ENCODE measurements at places on chromosomes 4 and X.

DNA sequence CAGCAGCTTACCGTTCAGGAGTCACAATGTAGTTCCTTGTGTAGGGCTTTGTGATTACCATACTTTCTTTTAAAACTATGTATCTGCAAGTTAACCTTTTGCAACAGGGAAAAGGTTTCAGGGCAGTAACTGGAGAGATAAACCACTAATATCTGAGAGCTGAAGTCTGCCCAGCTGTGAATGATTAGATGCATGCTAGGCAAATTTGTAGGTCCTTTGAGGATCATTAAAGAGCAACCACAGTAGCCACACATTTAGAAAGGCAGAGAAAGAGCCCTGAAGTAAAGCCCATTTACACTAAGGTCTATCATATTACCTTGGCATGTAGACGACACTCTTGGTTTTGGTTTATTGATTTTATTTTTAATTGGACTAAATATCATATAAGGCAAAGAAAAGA, 60.0 kb downstream of the ATP8A1 start:
- no peak for DNase-seq

- DNase-seq, result no peak
These were observed 90.2 kb upstream of the FAM241A start for GRCh38 chr4:112055100-112055499.

- DNase-seq, result no peak
These were observed 6.9 kb downstream of the PDE6B start for GRCh38 chr4:632196-632790.

GRCh38 chrX:13028871-13029636, 15.4 kb downstream of the FAM9C start:
- DNase-seq, result no peak

GRCh38 chr4:178963446-178964045, 1521.3 kb upstream of the AGA start:
- DNase-seq, result no peak

DNA sequence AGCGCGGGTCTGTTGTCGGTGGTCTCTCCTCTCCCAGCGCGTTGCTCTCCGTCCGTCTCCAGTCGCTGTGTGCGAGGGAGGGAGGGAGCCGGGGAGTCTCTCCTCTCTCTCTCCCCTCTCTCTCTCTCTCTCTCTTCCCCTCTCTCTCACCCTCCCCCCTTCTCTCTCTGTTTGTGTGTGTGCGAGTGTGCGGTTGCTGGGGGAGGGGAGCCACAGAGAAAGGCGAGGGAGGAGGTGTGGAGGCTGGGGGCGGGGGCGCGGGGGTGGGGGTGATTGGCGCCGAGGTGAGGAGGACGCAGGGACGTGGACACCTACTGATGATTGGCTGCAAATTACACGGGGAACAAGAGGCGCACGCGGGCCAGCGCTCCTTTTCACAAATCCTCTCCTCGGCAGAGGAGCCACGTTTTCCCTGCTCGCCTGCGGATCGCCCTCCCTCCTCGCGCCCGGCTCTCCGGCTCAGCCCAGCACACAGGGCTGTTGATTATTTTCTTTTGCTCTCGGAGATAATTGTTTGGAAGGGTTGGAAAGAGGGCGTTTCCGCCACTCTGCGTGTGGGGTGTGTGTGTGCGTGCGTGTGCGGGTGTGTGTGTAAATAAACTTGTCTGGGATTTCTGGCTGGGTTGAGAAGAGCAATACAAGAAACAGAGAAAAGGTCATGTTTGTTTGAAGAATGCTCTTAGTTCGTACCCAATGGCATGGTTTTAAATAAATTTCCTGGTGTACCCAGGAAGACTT, at the start of gene CXXC4:
Gene CXXC4 (minus strand): TSS at position 73 of the 738 bp plus-strand sequence. CDS start 3,092 bp downstream, outside the sequence.
- peak; percentile 44 for DNase-seq

DNA sequence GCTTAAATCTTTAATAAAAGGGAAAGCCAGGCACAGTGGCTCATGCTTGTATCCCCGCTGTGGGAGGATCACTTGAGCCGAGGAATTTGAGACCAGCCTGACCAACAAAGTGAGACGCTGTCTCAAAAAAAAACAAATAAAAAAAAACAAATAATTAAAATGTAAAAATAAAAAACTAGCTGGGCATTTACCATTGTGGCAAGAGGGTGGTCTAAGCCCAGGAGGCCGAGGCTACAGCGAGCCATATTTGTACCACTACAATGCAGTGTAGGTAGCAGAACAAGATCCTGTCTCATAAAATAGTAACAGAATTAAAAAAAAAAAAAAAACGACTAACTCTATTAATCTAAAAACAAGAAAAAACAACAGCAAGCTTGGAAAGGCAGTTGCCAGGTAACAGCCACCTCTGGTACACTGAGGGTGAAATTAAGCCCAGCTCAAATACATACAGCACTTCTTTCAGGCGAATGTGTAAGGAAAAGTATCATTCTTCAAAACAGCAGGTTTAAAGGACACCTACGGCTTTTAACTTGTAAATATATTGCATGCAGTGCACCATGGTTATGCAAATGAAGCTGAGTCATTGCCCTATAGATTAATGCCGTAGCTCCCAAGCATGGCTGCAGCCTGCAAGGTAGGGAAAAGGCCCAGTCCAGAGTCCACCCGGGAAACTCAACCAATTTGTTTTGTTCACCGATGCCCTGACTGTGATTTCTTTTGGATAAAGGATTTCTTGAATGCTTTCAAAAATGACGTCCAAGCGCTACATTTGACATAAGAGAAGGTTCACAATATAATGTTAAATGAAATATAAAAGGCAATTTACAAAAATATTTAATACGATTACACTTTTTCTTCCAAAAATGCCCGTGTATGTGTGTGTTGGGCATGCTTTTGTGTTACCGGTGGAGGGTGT, 14.5 kb upstream of the TXLNG start:
- peak; percentile 19 for DNase-seq

DNA sequence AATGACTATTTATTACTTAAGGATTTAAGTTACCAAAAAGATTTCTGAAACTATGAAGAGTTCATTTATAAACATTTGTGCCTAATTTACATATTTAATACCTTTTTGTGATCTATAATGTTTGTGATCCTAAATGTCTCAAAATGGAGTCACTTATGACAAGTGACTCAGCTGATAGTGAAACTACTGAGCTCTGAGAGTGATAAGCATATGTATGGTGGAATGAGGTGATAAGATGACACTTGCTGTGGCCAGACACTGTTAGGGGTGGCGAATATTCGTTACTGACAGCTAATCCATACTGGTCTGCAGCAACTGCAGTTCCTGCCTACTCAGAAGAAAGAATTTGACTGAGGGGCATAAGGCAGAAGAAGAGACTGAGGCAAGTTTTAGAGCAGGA, 5.5 kb upstream of the NXF3 start:
- no peak for DNase-seq

GRCh38 chrX:133375615-133376340, 39.5 kb downstream of the GPC4 start:
- DNase-seq, result no peak

- no peak for DNase-seq
These were observed 275.4 kb downstream of the ARHGAP10 start for GRCh38 chr4:148007314-148007760.

DNA sequence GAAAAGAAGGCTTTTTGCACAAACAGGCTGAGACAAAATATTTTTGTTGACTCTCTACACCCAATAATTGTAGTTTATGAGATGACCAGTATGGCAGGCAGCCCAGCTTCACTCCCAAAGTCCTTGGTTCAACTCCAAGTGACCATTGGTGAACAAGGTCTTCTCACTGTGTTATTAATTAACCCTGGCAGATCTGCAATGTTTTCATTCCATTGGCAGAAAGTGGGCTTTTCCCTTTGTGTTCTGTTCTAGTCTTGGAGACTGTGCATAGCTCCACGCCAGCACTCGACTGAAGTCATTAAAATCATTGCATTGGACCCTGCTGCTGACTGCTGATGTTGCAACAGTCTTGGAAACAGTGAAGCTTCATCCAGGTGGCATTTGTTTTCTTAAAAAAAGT, 277.3 kb upstream of the HAND2 start:
- no peak for DNase-seq

DNA sequence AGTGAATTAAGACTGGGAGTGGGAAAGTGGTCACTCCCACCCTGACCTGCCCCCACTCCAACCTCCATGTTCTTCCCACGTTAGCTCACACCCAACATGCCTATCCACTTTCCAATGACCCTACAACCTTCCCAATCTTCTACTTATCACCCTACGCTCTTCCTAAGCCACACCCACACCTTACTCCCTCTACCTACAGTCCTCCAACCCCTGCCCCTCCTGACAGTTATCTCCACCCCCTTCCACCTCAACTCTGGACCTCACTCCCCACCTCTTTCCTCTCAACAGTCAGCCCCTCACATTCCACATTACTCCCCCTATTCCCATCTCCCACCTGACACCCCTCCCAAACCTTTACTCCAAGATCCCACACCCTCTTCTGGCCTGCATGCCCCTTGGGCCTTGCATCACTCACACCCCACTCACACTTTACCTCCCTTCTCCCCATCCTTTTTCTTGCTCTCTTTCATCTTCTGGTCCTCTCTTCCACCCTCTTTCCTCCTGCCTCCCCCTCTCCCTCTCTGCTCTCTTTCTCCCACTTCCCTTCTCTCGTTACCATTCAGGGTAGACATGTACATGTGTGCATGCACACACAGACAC, 6.9 kb downstream of the NALF2 start:
- DNase-seq, result no peak

DNA sequence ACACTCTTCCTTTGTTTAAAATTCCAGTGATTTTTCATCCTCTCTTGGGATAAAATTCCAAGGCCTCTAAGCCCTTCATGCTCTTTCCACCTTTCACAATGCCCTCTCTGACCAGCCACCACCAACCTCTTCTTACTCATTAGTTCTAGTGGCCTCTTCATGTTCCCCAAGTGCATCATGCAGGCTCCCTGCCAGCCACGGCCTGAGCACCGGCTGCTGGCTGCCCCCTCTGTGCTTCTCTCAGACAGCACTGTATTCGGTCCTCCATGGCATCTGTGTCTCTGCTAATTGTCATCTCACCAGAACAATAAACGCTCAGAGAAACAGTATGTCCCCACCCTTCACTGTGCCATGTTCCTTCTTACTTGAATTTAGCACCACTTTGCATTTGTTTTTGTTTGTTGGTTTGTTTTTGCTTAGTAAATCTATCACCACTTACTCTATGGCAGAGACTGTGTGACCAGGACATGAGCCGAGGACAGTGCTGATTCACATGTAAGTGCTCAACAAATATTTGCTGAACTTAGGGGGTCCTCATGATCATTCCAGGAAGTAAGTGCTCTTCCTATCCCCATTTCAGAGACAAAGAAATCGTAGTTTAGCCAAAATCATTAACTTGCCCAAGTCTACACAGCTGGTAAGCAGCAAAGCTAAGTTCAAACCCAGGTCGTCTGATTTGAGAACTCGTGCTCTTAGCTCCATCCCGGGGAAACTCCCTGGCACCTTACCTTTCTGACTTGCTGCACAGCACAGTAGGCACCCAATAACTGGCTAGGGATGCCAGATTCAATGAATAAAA, 77.1 kb upstream of the UCP1 start:
- no peak for DNase-seq

DNA sequence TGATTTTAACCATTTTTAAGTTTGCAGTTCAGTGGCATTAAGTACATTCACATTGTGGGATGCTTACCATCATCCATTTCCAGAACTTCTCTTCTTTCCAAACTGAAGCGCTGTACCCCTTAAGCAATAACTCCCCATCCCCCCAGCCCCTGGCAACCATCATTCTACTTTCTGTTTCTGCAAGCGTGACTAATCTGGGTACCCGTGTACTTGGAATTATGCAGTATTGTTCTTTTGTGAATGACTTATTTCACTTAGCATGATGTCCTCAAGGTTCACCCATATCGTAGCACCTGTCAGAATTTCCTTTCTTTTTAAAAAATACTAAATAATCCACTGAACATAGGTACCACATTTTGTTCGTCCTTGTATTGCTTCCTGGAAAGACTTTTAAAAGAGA, 32.9 kb downstream of the USP9X start:
- peak; percentile 65 for DNase-seq

DNA sequence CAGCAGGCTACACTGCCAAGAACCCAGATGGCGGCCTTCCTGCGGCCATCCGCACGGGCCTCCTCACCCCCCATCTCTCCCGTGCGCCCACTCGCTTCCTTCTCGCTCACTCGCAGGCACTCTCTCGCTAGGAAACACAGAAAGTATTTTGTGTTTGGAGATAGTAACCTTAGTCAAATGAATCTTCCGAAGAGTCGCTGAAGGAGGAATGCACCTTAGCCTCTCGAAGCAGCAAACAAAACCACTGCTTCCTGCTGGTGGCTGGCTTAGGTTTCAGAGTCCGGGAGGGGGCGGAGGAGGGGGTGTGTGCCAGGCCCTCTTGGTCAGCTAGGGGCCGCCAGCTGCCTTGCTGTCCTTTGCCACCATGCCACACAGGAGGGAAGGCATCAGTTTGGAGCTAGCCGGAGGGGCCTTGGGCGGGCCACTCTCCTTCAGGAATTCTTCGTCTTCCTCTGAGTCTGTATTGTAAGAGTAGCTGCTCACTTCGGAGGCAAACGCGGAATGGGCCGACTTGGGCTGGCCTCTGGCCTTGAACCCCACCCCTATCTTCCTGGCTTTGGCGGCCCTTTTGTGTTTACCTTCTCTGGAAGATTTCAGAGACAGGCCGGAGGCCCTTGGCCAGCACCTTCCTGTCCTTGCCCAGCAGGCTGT, 73.2 kb upstream of the UCP1 start:
- no peak for DNase-seq

Measured in activated CD4-positive, alpha-beta T cell treated with anti-CD3 and anti-CD28 coated beads, Interleukin-2, Interleukin-6, amounts not matched to agents 100 ng/mL and 50 ng/mL, durations not matched to agents 16 hours and 8 hours (primary cell).